HEK293T (cell line): ENCODE measurements at places on chromosomes 4 and X.

- DNase-seq = no peak
These were observed 801.8 kb downstream of the STIM2 start for GRCh38 chr4:27662426-27662825.

- no peak for DNase-seq
These were observed 46.2 kb downstream of the GUCY1B1 start for GRCh38 chr4:155805016-155805415.

GRCh38 chrX:20596856-20597255, 330.1 kb upstream of the RPS6KA3 start:
- no peak for DNase-seq

GRCh38 chr4:151114986-151115385, 15.6 kb downstream of the RPS3A start:
- no peak for DNase-seq

- DNase-seq = no peak
These were observed 90.4 kb upstream of the PCDH10 start for GRCh38 chr4:133058701-133059100.

- no peak for DNase-seq
These were observed 15.9 kb downstream of the SETD7 start for GRCh38 chr4:139540161-139540560.

DNA sequence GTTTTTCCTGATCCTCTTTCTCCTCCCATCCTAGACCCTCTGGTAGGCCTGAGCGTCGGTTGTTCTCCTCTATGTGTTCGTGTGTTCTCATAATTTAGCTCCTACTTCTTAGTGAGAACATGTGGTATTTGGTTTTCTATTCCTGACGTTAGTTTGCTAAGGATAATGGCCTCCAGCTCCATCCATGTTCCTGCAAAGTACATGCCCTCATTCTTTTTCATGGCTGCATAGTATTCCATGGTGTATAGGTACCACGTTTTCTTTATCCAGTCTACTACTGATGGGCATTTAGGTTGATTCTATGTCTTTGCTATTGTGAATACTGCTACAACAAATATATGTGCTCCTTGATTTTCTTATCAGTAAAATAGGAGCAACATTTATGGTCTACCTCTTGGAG, 146.8 kb upstream of the PTCHD1 start:
- DNase-seq = no peak

- no peak for DNase-seq
These were observed 93.3 kb downstream of the RASGEF1B start for GRCh38 chr4:81378386-81378785.

GRCh38 chr4:145295122-145295521, 114.7 kb upstream of the OTUD4 start:
- no peak for DNase-seq

DNA sequence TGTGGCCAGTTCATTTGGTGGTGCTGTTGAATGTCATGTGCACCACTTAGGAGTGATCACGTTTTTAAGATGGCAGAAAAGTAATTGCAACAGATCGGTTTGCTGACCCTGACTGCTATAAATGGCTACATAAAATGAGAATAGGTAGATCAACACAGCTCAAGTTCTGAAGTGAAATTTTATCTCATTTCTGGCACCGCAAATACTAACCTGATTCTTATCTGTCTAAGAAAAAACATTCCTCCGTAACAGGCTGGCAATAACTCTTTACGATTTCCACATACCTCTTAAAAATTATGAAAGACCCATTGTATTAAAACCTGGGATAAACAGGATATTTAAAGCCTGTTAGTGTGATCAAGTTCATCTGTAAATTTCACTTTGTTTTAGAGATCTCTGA, 387.5 kb downstream of the PDGFC start:
- DNase-seq = peak; percentile 7

- peak; percentile 16 for DNase-seq
These were observed 46.6 kb upstream of the FAM47C start for GRCh38 chrX:36961590-36961989.

GRCh38 chrX:71911731-71912050, 1.0 kb downstream of the NHSL2 start:
- DNase-seq = no peak

DNA sequence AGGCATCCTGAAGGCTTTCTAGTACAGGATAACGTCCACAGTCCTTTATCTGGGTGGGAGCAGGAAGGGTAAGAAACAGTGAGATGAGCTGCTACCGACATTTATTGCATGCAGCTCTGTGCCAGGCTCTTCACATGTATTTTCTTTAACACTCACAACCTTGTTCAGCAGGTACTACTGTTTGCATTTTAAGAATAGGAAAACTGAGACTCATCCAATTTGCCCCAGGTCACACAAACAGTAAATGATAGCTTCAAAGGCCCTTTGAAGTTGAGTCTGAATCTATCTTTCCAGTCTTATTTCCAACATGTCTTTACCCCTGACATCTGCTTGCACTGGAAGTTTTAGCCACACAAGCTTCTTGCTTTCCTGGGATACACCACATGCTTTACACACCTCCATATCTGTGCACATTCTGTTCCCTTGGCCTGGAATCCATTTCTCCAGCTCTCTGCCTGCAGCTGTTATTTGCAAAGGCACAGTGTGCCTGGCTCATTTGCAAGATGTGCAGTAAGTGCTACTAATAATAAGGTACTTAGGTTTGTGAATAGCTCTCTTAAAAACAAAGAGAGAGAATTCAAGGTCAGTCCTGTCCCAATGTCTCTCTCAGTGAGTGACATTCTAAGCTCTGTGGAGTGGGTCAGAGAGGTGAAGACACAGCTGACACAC, 61.2 kb downstream of the METTL14 start:
- DNase-seq = no peak

DNA sequence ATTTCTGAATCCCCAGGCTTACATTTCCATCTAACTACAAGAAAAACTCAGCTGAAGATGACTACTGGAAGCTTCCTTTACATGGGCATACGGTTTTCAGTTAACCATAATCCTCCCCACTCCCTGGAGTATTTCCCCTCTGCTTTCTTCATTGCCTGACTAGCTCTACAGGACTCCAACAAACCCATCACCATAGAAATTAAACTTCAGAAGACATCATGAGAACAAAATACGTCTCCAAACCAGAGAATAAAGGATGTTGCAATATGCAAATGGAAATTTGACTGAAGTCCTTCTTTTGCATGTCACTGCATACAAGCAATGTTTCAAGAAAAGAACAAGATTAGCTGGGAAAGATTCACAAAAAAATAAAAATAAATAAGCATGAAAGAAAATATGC, 170.2 kb upstream of the PCDH18 start:
- no peak for DNase-seq

GRCh38 chr4:168383510-168383909, 65.0 kb upstream of the DDX60 start:
- no peak for DNase-seq

GRCh38 chr4:13611283-13611842, 16.2 kb downstream of the BOD1L1 start:
- no peak for DNase-seq

GRCh38 chr4:79949178-79949577, 123.9 kb downstream of the ANTXR2 start:
- DNase-seq = no peak

GRCh38 chr4:152508818-152509217, 27.1 kb downstream of the FBXW7 start:
- DNase-seq = no peak

DNA sequence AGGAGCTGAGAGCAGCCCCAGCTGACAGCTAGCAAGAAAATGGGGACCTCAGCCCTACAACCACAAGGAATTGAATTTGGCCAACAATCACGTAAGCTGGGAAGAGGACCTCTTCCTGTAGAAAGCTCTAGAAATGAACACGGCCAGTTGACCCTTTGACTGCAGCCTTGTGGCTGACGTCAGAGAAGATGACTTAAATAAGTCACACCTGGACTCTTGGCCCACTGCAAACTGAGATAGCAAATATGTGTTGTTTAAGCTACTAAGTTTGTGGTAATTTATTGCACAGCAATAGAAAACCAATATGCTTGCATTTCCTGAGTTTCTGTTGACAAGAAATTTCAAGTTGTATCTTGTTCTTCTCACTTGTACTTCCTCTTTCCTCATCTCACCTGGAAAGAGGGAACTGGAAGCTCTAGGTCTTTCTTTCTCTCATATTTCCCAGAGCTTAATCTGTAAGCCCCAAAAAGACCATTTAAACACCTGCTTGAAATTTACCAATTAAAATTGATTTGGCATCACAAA, 18.8 kb downstream of the PRKG2 start:
- DNase-seq = no peak

- DNase-seq = no peak
These were observed 79.7 kb downstream of the GRIA3 start for GRCh38 chrX:123263747-123264146.

GRCh38 chr4:75745721-75746199, 21.4 kb downstream of the USO1 start:
- DNase-seq = no peak
